T-helper 17 cell (primary cell): ENCODE measurements at places on chromosomes 5 and 9.

DNA sequence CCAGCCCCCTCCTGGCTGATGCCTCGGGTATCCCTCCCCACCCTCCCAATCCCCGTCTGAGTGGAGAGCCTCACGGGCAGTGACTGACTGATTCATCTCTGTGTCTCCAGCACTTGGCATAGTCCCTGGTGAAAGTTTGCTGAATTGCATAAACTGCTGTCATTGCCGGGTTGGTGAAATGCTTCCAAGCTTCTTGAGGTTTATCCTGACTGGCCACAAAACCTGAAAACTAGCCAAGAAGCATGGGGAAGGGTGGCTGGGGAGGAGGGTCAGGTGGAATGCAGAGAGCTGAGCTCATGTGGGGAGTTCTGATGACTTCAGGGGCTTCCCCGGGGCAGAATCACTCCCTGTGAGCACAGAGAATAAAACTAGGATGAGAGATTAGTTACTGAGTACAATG is 56.9 kb upstream of the GGTA1 start:
- no peak for DNase-seq

- no peak for DNase-seq
Observed at GRCh38 chr9:37967014-37967760, 63.3 kb upstream of the SLC25A51 start.

DNA sequence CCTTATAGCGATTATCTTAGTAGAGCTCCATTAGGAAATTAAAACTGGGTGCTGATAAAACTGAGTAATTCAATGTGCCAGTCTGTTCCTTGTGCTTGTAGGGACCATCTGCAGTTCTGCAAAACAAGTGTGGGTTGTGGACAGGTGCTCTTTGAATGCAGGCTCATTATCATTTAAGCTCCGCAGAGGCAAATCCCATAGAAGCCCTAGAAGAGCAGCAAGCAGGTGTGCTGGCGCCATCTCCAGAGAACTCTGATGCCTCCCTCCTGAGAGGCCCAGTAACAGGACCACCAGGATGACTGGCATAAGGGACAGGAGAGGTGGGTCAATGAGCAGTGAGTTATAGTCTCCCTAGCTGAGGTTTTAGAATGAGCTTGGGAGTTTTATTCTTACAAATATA is 1342.4 kb upstream of the DMAC1 start:
- DNase-seq = no peak

GRCh38 chr9:75891771-75892215 is 1.3 kb downstream of the PCSK5 start:
- DNase-seq = no peak

DNA sequence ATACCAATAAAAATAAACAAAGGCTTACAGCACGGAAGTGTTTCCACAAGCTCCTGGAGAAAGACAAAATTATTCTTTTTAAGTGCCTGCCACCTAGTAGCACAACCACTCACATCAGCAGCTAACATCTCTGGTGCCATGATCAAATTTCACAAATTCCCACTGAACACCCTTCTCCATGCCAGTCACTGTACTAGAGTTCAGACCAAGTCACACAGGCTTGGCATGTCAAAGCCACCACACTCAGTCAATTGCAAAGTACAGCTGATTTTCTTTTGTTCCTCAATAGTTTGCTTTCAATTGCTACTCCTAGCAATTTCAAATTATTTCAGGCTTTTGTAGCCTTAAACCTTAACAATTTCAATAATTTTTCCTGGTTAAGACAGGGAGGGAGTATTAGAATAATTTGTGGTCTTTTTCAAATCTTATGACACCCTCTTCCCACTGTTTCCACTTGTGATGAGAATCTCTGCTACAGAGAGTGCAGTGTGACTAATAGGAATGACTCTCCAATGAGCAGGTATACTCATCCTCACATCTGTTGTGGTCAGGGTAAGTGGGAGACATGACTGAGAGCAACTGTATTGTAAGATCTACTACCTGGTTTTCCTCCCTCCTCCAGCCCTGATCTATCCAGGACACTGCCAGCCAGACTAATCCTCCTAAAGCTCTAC is 46.2 kb downstream of the RNF145 start:
- DNase-seq = no peak

GRCh38 chr5:141476132-141476911 is 556 bp downstream of the PCDHGC3 start:
- DNase-seq = no peak

DNA sequence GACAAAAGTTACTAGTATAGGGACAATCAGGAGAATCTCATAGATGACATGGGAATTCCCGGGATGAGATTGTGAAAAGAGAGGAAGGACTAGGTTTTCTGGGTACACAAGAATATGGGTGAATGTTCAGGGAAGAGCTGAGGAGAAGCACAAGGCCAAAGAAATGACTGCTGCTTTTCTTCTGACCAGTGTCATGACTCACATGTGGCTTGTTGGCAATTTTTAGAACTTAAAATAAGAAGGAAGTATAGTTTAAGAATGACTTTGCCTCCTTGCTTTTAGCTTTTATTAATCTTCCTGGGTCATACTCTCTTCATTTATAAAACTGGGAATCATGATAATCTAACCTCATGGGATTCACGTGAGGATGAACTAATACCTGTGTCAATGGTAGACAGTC is 652.4 kb upstream of the MEF2C start:
- no peak for DNase-seq

GRCh38 chr5:140005145-140005591 is 37.9 kb downstream of the NRG2 start:
- no peak for DNase-seq

DNA sequence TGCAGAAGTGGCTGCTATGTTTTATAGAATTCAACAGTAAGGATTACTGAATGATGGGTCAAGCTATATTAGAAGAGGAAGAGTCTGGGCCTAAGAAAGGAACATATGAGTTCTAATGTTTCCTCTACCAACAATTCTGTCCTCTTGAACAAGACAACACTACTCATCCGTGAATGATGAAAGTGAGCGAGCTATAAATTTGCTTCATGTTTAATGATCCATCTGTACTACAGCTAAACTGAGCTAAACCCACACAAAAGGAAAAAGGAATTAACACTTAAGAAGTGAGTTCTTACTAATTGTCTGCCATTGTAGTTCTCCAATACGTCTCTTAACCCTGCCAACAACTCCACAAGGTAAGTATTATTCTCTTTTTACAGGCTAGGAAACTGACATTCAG is 204.4 kb downstream of the GLIS3 start:
- no peak for DNase-seq

DNA sequence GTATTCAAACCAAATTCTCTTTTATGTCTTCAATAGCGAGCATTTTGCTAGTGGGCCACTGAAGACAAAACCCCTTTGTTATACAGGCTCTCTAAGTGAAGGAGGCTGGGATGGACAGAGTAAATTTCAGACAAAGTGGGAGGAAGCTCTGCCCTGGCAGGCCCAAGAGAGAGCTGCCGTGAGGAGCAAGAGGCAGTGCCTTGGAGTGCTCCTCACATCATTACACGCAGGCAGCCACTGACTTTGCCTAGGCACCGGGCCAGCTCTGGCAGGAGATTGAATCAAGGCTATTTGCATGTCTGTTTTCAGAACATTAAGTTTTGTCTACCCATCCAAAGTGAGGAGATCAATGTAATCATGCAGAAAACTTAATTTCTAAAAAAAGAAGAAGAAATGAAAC is 167.7 kb downstream of the CCDC192 start:
- no peak for DNase-seq

DNA sequence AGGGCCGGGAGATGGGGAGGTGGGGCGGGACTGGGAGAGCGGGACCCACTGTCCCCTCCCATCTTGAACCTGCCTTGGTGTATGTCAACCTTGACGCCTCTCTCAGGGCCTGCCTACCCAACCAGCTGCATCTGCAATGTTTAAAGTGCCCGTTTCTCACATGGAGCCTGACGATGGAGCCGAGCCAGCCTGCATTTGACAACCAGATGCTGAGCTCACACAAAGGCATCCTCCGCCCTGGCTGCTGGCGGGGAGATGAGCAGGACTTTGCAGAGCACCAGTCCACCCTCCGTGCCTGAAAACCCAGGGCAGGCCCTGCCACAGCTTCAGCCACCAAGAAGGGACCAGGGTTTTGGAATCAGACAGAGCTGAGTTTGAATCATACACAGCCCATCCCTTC is 141.1 kb upstream of the SMIM23 start:
- DNase-seq = no peak

DNA sequence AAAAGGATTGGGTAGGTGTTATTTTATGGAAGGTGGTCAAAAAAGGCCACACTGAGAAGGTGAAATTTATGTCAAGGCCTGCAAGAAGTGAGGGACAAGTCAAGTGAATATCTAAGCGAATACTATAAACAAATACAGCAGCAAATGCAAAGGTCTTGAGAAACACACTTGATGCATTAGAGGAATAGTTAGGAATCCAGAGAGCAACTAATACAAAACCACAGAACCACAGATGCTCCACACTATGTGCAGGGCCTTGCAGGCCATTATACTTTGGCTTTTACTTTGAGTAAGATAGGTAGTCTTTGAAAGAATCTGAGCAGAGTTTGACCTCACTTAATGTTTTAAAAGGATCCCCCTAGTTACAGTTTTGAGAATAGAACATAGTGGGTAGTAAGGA is 4.6 kb downstream of the ZNF622 start:
- DNase-seq = no peak

DNA sequence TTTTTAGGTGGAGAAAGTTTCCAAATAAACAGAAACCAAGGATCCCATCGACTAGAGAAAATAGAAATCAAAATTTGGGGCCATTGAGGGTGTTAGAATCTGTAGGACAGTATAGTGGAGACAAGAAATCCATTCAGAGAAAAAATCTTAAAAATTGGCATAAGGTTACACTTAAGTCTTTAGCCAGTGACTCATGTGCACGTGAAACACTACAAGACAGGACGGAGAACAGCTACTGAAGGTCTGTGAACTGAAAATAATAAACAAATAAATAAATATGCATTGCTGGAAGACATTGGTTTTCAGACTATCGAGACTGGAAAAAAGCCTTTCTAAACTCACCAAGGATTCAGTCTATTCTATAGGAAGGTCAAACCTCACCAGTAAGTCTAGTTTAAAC is 1955.5 kb downstream of the MAT2B start:
- no peak for DNase-seq

DNA sequence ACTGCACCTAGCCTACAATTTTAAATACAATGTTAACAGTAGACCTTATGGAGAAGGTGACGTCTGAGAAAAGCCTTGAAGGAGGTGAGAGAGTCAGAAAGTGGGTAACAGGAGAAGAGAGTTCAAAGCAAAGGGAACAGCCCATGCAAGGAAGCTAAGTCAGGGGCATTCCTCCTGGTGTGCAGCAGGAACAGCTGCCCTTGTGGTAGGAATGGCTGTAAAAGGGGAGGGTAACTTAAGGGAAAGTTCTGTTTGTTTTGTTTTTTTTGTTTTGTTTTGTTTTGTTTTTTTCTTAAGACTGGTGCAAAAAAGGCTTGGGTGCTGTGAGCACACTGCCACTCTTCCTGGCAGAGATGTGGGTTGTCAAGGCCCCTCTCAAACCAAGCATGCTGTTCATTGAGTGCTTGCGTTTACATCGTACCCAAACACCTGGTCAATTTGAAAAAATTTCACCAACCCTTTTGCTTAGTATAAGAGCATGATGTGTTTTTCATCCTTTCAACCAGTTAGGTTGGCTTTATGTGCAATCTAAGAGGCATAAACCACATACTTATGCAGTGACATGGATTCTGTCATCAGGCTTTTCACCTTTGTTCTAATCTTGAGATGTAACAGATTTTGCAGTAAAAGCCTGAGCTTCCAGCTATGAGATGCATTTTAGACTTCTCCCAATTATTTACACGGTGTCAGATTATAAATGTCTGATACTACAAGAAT is 279.7 kb downstream of the GLIS3 start:
- no peak for DNase-seq

DNA sequence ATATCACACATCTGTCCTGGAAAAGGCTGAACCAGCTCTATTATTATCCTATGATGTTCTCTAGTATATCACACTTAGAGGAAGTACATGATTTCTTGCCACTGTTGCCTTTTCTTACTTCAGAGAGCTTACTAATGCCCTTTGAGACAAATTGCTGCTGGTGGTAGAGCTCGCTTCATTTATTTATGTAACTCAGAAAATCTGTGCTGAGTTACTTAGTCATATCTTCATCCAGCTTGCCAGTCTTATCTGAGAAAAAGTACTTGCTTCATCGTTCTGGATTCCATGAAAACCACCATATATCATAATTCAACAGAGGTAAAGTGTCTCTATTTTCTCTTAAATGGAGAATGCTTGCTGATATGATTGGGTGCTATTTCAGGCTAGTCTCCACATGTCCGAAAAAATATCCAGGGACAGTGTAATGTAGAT is 26.6 kb downstream of the PTPDC1 start:
- no peak for DNase-seq

- no peak for DNase-seq
Observed at GRCh38 chr5:81058121-81058520, 98.0 kb downstream of the RASGRF2 start.

GRCh38 chr5:135326296-135327254 is 72.5 kb downstream of the MACROH2A1 start:
- DNase-seq = no peak

DNA sequence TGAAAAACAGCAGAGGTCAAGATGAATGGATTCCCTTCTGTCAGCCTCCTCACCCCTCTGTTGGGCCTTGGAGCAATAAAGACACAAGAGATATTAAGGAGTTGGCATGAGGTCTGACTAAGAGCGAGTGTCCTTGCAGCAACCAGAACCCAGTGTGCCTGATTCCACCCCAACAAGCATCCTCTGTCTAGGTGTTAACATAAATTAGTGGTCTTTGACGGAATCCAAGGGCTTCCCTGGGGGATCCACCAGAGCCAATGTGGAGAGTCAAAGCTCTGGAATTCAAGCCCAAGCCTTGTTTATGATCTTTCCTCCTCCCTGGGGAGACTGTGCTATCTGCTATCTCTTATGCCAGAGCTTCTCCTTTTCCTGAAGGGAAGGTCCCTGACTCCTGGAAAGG is 128.1 kb upstream of the SMIM23 start:
- DNase-seq = no peak

GRCh38 chr5:172954751-172955159 is 4.5 kb upstream of the RPL26L1 start:
- DNase-seq = no peak

- DNase-seq = no peak
Observed at GRCh38 chr5:403995-404394, 39.0 kb upstream of the EXOC3 start.

DNA sequence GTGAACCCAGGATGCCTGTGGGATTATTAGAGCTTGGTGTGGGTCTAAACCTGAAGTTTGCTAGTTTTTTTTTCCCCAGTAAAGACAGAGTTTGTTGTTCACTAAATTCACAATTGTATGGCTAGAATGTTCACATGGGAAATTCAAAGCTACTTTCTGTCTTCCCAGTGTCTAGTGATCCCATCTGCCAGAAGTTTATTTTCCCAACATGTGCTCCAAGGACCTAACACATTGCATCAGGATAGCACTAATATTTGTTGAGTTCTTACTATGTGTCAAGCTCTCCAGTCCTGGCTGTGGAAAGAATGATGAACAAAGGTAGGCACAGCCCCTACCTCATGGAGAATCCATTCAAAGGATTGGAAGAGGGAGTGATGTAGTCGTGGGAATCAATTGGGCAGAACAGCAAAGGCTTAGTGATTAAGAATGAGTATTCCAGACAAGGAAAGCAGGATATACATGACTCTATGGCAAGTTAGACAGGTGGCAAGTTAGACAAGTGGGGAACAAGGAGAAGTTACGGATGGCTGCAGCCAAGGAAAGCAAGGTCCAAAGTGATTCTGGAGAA is 521.5 kb upstream of the WWC1 start:
- no peak for DNase-seq

GRCh38 chr5:168683247-168683926 is 104.2 kb upstream of the PANK3 start:
- no peak for DNase-seq
